ENCODE measurements at places on chromosomes 7 and 10.
A peak's percentile ranks its signal among the peaks of the same experiment; 100 is the strongest.

DNA sequence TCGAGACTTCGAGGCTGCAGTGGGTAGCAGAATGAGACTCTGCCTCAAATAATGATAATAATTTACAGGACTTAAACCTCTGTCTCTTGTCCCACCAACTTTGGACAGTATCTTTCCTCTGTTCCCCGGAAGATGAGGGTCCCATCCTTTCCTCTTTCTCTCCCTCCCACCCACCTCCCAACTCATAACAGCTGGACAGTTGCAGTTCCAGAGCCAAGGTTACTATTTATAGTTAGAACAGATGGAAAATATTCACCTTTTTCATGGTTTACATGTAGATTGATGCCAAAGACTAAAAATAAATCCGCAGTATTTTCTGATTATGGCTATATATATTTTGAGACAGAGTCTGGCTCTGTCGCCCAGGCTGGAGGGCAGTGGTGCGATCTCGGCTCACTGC is 31.6 kb upstream of the SUN1 start:
- DNase-seq: no peak

DNA sequence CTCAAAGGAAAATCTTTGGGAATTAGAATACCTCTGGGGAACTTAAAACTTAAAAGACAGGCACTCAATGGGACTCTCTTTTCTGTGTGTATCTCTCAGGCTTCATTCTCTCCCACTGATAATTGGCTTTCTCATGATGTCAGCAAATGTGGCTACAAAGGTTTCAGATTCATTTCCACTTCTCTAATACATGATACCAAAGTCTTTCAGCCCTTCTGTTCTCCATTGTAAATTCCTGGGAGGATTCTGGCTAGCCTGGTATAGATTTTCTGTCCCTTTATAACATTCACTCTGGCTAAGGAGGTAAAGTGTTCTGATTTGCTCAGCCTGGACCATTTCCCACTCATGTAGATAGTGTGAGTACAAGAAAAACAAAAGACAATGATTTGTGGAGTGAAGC is 606.2 kb downstream of the PCDH15 start:
- no peak for DNase-seq

DNA sequence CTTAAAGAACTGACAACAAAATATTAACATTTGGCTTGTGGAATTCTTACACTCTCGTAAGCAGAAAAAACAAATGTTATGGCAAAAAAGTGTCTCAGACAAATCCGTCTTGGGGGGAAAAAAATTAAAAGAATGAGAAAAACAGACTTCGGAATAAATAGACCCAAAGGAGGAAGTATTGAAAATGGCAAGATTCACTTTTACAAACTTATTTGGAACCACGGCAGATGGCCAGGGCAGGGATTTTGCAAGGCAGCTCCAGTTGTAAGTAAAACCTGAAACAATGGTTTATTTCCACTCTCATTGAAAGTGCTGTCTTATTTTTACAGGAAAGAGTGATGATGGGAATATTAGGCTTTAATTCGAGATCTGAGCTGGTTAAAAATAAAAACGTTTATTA is 1.5 kb upstream of the ZNF438 start:
- DNase-seq: no peak

DNA sequence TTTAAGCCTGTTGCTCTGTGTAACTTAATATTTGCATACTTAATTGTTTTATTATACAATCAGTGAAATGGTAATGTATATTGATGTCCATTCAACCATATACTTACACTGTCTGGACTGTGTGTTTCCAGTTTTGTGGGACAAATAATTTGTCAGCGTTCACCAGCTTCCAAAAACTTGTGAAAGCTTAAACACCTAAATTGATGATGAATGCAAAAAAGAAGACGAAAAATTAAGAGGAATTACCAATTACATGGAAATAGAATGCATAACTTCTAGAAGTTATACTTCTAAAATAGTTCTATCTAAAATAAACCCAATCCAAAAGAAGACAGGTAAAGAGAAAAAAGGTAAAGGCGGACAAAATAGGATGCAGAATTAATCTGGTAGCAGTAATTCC is 155.0 kb upstream of the FZD1 start:
- DNase-seq: no peak

GRCh38 chr7:142855114-142855743 is 353 bp downstream of the EPHB6 start:
- no peak for DNase-seq

DNA sequence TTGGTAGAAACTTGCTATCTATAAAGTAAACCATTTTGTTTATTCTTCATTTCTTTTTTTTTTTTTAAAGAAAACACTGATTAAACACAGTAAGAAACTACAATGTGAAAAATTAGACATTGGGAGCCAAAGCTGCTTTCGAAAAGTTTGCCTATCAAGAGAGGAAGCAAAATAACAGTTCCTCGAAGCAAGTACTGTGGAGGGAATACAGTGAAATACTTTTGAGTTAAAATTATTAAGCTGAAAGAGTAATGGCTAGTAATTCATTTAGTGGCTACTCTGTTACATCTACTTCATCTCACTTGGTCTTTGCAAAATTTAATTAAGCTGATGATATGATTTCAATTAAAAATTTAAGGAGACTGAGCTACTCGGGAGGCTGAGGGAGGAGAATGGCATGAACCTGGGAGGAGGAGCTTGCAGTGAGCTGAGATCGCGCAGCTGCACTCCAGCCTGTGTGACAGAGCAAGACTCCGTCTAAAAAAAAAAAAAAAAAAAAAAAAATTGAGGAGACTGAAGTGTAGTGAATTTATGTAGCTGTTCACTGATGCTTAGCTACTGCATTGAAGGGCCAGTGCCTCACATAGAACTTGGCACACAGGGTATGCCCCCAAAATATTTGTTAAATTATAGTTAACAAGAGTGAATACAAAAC is 982.1 kb upstream of the MBL2 start:
- no peak for DNase-seq

- peak; percentile 7 for DNase-seq
These were observed 24.7 kb downstream of the AOC1 start for GRCh38 chr7:150876817-150877526.

DNA sequence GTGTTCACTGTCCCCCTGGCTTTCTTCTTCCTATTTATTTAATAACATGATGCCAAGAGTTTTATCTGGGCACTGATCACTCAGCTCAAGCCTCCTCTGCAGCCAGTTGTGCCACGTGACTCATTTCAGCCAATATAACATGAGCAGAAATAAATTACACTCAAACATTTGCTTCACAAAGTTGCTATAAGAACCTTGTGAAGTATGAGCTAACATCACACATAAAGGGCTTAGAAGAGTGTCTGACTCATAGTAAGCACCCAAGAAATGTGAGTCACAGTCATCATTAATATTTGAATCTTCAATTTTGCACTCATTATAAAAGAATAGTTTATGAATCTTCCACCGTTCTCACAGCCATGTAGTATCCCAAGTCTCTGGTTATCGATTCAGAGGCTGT is 414.6 kb upstream of the NPVF start:
- DNase-seq: no peak

- DNase-seq: no peak
These were observed 6.2 kb downstream of the GIGYF1 start for GRCh38 chr7:100687751-100688300.

GRCh38 chr7:55977831-55978230 is 13.4 kb downstream of the NIPSNAP2 start:
- no peak for DNase-seq

- DNase-seq: no peak
These were observed 22.6 kb downstream of the ARHGAP12 start for GRCh38 chr10:31906039-31906438.

GRCh38 chr7:27102581-27103442 is at the start of gene HOXA2:
Gene HOXA2 (minus strand): TSS chr7:27102683. CDS start chr7:27102500, 183 bp downstream.
- DNase-seq: no peak

DNA sequence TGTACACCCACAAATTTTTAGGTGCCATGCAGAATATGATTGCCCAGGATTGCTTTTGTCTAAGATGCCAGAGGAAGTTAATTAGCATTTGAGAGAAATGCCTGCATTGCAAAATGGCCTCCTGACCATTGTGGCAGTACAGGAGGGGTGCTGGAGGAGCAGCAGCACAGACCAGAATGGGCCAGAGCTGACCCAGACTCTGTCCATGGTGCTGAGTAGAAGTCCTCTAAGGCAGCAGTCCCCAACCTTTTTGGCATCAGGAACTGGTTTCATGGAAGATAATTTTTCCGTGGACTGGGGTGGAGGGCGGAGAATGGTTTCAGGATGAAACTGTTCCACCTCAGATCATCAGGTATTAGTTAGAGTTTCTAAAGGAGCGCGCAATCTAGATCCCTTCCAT is 217.8 kb upstream of the AGK start:
- no peak for DNase-seq

GRCh38 chr10:127986531-127987466 is 79.9 kb downstream of the PTPRE start:
- no peak for DNase-seq

DNA sequence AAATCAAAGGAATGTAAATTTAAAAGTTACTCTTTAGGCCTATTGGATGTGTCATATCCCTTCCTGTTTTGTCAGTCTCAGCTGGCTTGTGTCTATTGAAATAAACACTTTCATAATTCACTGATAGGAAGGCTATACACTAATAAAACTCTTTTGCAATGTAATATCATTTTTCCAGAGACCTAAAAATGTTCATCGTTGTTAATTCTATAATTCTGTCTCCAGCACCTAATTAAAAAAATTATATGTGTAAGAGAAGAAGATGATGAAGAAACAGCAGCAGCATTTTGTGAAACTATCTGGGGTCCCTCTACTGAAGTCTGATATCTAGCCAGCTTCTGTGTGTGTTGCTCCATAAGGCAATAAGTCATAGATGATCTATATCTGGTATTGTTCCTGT is 602.7 kb downstream of the ETV1 start:
- no peak for DNase-seq

- no peak for DNase-seq
These were observed 208.4 kb downstream of the KIF20B start for GRCh38 chr10:89909752-89910151.

DNA sequence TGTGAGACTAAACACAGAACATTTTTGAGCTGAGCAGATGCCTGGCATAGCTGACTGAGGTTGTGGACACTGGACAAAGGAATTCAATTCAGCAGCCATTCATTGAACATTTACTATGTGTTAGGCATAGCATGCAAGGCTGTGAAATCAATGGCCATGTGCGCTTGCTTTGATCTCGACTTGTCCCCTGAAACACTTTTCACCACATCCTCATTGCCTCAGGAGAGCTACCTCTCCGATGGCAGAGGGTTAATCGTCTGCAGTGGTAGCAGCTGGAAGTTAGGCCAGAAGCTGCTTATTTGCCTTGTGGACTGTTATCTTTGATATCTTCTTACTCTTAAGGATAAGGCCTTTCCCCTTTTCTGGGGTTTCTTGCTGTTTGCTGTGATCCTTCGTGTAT is 297.8 kb downstream of the AUTS2 start:
- DNase-seq: no peak

DNA sequence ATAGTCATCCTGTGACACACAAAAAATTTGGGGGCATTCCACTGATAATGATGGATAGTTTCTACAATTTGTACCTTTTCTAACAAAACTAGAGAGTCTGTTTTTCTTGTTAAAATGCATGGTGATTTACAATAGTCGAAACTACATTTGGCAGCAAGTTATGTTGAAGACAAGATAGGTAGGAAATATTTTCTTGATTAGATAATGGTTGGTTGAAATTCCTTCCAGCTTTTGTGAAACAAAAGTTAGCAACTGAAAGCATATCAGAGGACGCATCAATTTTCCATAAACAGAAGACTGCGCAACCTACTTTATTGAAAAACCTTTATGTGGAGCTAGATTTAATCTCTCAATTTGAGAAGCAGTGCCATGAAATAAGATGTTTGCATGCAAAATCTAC is 155.8 kb upstream of the GLI3 start:
- DNase-seq: no peak

- peak; percentile 25 for DNase-seq
These were observed 604 bp upstream of the STAM start for GRCh38 chr10:17643339-17643754.

GRCh38 chr10:116691635-116692034 is 50.7 kb downstream of the HSPA12A start:
- DNase-seq: no peak

GRCh38 chr10:119653209-119653608 is 2.0 kb downstream of the BAG3 start:
- no peak for DNase-seq

DNA sequence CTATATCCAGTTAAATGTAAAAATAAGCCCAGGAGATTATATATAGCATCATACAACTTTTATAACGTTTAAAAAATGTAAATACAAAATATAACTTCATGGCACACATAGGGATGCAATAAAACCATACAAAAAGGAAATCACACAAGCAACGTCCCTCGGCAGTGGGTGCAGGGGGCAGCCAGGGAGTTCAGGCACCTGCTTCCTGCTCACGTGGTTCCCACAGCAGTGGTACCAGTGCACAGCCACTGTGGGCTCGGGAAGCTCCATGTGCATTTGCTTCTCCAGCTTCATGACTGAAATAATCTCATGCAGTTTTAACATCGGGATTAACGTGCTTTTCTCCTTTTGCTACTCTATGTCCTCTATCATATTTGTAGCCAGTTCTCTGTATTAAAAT is 255.5 kb upstream of the CXCL12 start:
- DNase-seq: no peak

DNA sequence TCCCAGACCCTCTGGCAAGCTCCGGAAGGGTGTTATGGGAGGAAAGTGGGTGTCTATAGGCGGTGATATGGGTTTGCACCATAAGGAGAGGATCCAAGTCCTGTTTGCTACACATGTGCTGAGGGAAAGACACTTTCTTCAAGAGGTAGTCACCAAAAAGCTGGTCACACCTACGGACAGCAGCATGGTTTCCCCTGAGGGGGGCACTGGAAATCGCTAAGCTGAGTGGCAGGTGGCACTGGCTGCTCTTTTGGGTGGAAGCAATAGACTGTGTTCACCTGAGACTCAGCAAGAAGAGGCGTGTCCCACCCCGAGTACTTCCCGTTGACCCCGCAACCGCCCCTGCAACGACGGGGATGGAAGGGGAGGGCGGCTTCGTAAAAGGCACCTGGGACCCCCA is 1.8 kb upstream of the FOXI2 start:
- DNase-seq: no peak

DNA sequence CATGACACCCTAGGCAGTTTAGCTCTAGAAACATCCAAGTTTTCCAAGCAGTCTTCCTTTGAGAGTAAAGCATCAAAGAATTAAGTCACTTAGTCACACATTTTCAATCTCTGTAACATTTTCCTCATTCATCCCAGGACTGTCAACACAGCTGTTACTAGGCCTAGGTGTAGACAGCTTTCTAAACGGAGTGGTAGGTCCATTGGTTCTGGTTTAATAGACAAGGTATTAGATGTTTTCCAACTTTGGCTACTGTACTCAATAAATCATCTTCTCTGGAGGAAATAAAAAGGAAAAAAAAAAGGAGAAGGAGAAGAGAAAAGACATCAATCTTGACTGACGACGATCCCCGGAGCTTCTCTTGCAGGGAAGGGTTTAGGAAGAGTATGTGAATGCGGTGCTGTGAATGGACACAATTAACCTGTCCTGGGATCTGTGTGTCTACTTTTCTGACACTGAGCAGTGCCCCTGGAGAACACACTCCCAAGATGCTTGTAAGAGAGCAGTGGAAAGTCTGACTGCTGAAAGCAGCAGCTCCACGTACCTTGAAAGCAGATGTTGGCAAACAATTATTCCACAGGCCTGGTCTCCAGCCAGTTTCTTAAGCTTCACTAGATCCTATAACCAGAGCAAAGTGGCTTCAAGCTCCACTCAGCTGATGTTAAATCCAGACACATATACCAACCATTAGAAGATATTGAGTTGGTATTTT is 59.1 kb downstream of the CXCL12 start:
- DNase-seq: no peak
